ENCODE measurements at places on chromosomes 6 and 20.

- no peak for DNase-seq
Observed at GRCh38 chr6:148650941-148651505, 95.8 kb upstream of the UST start.

DNA sequence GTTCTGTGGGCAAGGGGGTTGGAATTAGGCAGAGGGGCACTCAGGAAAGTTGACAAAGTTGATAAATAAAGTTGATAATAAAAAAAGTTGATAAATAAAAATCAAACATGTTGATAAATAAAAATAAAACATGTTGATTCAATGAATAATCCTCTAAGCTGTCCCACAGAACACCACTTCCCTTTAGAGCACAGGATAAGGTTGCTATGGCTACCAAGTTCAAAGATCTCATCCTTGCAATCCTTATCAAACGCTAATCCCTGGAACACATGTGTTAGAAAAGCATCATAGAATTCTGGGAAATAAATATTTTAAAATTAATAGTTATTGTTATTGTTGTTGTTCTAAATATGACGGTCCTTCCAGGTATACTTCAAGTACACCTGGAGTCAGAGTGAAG lies 33.9 kb downstream of the MBOAT1 start:
- no peak for DNase-seq

DNA sequence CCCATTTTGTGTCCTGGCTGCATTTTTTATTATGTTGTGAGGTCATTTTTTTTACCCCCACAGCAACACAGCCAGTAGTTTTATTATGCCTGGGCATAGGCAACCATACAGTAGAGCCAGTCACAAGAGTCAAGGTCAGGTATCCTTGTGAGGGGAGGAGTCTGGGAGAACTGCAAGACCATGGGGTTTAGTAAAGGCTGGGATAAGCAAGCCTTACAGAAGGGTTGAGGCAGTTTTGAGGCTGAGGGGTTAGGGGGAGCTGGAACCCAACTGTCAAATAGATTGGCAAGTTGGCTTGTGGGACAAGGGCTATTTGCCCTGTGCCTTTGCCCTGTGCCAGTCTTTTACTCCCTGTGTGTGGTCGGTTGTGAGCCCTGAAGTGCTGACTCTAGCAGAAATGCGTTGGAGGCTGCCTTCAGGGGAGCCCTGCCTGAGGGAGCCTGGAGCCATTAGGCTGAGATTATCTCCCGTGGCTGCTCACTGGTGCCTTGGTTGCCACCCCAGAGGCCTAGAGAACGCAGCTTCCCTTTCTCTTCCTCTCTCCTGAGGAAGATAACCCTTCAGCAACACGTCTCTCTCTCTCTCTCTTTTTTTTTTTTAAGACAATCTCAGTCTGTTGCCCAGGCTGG lies 31.1 kb downstream of the RALY start:
- DNase-seq: no peak

DNA sequence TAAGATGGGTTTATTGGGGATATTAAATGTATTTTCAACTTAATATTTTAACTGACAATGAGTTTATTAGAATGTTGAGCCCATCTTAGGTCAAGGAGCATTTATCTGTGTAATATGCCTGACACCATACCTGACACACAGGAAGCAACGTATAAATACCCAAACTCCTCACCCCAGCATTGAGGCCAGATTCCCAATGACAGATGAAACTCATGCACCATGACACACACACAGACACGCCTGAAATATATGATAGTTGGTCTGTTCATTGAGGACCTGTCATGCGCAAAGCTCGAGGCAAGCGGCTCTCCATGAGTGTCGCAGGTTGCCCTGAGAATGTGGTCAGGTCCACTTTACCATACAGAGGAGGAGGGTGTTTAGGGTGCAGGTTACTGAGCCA lies 64.1 kb downstream of the GFOD1 start:
- no peak for DNase-seq

DNA sequence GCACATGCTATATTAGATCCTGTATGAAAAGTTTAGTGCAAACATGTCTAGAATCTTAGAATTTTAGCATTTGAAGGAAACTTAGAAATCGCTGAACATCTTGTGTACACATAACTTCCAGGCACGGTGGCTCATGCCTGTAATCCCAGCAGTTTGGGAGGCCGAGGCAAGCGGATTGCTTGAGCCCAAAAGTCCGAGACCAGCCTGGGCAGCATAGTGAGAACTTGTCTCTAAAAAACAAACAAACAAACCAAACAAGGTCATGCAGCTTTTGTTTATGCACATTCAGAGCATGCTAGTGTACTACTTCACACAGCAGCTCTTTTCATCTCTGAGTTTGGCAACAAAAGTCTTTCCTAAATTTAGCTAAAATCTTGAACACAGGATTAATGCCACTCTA lies 32.2 kb downstream of the CLVS2 start:
- no peak for DNase-seq

- no peak for DNase-seq
Observed at GRCh38 chr6:33841070-33841469, 37.3 kb upstream of the MLN start.

DNA sequence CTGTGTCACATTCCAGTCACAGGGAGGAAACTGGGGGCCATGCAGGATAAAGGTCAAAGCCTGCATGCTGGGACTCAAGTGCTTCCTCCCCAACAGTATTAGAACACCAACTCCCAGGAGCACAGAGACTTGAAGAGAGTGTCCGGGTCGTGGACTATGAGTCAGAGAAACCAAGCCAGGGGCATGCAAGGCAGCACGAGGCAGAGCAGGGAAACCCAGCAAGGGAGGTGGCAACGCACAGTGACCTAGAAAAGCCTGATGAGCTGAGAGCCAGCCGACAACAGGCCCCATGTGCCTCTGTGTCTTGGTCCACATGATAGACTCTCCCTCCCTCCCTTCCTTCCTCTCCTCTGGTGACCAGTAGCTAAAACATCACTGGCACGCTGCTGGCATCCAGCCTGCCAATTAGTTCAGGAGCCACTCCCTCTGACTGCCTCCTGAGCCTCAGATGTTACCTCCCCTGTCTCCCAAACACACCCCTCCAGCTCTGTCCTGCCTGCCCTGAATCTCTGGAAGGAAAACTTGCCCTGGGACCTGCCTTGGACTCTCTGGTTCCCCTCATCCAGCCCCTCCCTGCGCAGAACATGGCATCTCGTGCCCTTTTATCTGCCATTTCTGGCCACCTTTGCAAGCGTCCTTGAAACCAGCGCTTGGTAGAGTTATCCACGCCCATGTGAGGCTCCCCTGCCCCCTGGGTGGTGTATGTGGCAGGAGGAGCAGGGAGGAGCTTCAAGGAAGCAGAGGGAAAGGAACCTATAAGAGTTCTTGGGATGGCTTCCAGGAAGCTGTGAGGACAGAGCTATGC lies 16.2 kb upstream of the RNF39 start:
- no peak for DNase-seq

GRCh38 chr20:38498909-38499308 lies 26.3 kb downstream of the RALGAPB start:
- no peak for DNase-seq

GRCh38 chr6:107418118-107418517 lies 41.2 kb downstream of the PDSS2 start:
- no peak for DNase-seq

DNA sequence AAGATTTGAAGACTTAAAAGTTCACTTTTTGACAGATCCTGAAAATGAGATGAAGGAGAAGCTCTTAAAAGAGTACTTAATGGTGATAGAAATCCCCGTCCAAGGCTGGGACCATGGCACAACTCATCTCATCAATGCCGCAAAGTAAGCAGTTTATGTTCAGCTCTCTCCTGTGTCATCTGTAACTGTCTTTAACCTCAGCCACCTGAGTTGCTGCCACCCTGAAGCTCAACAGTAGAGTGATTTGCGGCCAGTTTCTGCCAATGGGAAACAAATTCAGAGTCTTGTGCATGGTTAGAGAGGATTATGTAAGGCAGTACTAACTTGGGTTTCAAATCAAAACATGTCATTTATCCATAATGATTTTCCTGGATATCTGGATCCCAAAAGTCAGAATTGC lies 10.1 kb downstream of the TNFAIP3 start:
- DNase-seq: no peak

- no peak for DNase-seq
Observed at GRCh38 chr6:43009124-43009523, 4.6 kb downstream of the MEA1 start.

GRCh38 chr20:60139663-60140446 lies 181.6 kb downstream of the CDH26 start:
- no peak for DNase-seq

DNA sequence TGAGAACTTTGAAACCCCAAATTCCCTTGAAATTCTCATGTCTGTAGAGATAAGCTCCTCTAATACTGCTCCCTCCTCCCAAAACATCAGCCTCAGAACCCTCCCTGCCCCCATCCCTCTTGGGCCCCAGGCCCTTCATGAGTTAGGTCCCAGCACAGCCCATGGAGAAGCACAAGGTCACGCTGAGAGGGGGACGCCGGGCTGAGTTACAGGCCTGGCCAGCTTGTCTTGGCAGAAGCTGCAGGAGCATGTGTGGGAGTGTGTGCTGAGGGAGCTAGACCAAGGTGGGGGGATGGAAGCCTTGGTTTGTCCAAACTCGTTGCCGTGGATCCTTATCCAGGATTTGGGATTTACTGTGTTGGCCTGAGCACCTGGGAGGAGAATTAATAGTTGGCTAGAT lies 8.5 kb upstream of the PTCRA start:
- no peak for DNase-seq

- DNase-seq: peak; percentile 80
Observed at GRCh38 chr20:57748601-57749130, 38.9 kb upstream of the PMEPA1 start.
